ENCODE measurements at places on chromosomes 13 and 19. TPM values are rescaled to one million over a fixed set of nuclear protein-coding genes. Genes with fewer than 3 reads are reported as not detected.

The EHD2 gene
- total RNA-seq: 97.5 TPM

The CEACAM6 gene
- total RNA-seq: not detected

The MAP2K2 gene
- total RNA-seq: 191 TPM

The TMEM86B gene
- total RNA-seq: 1.1 TPM

The IGFL1 gene
- not detected for total RNA-seq

The ACP7 gene
- total RNA-seq: 0.20 TPM

The CEACAM4 gene
- total RNA-seq: not detected

The PRSS57 gene
- total RNA-seq: 0.07 TPM

The CDK8 gene
- total RNA-seq: 13.9 TPM

The TNNI3 gene
- total RNA-seq: not detected

The SIPA1L3 gene
- total RNA-seq: 15.3 TPM

The CCDC70 gene
- not detected for total RNA-seq

The ADM5 gene
- 0.40 TPM for total RNA-seq

The C19orf81 gene
- total RNA-seq: 0.63 TPM

The SHC2 gene
- 3.5 TPM for total RNA-seq

The KLK12 gene
- total RNA-seq: not detected

The ATP11A gene
- 23.7 TPM for total RNA-seq

The CCL25 gene
- not detected for total RNA-seq

The MPND gene
- total RNA-seq: 10.7 TPM

The TMEM59L gene
- total RNA-seq: 0.40 TPM

The PRR36 gene
- not detected for total RNA-seq

The OR7C2 gene
- not detected for total RNA-seq

The CEACAM3 gene
- not detected for total RNA-seq

The PSG5 gene
- not detected for total RNA-seq

The PEAK3 gene
- total RNA-seq: not detected

The RXFP2 gene
- total RNA-seq: not detected

The ZNF418 gene
- 6.6 TPM for total RNA-seq

The ZIC2 gene
- total RNA-seq: not detected

The MYO1F gene
- total RNA-seq: 0.25 TPM

The CD209 gene
- total RNA-seq: not detected

The LRFN3 gene
- 2.6 TPM for total RNA-seq

The PMIS2 gene
- not detected for total RNA-seq

The LMTK3 gene
- total RNA-seq: 0.04 TPM

The CDX2 gene
- not detected for total RNA-seq

The FCHO1 gene
- 0.56 TPM for total RNA-seq

The THOP1 gene
- 195 TPM for total RNA-seq

The THSD8 gene
- not detected for total RNA-seq

The GFY gene
- total RNA-seq: not detected

The VN1R2 gene
- total RNA-seq: not detected

The CEACAM16 gene
- total RNA-seq: not detected

The CEACAM18 gene
- total RNA-seq: not detected

The PKN1 gene
- 248 TPM for total RNA-seq

The ZNF555 gene
- 4.7 TPM for total RNA-seq

The CPB2 gene
- total RNA-seq: not detected

The C19orf73 gene
- 1.2 TPM for total RNA-seq

The KIR3DL2 gene
- total RNA-seq: not detected

The WDR88 gene
- total RNA-seq: 0.14 TPM

The TRMT1 gene
- total RNA-seq: 39.2 TPM

The LGI4 gene
- not detected for total RNA-seq

The SLC6A16 gene
- 0.13 TPM for total RNA-seq
